ENCODE measurements at places on chromosomes 6 and 20. TPM values are rescaled to one million over a fixed set of nuclear protein-coding genes. Genes with fewer than 3 reads are reported as not detected.

RRAGD gene
- total RNA-seq, result 0.37 TPM

CLPSL2 gene
- total RNA-seq, result not detected

FOXS1 gene
- total RNA-seq, result 1.1 TPM

PI3 gene
- total RNA-seq, result not detected

NCOA5 gene
- 6.5 TPM for total RNA-seq

BTNL2 gene
- not detected for total RNA-seq

SNAI1 gene
- total RNA-seq, result 0.30 TPM

FAM83B gene
- not detected for total RNA-seq

RCAN2 gene
- total RNA-seq, result not detected

CPNE5 gene
- total RNA-seq, result 0.30 TPM

TP53TG5 gene
- not detected for total RNA-seq

NDUFAF4 gene
- total RNA-seq, result 6.8 TPM

KCNK16 gene
- not detected for total RNA-seq

RBPJL gene
- not detected for total RNA-seq

CNR1 gene
- not detected for total RNA-seq

BLCAP gene
- 43.1 TPM for total RNA-seq

ADGRB3 gene
- not detected for total RNA-seq

SIRPB2 gene
- total RNA-seq, result not detected

SMIM28 gene
- total RNA-seq, result not detected

RAD21L1 gene
- total RNA-seq, result 0.59 TPM

NEDD9 gene
- 11.9 TPM for total RNA-seq

MLN gene
- not detected for total RNA-seq

NKX2-4 gene
- not detected for total RNA-seq

COL9A3 gene
- total RNA-seq, result not detected

DNAAF9 gene
- total RNA-seq, result 18.4 TPM

SYNDIG1 gene
- 5.6 TPM for total RNA-seq

LRRN4 gene
- not detected for total RNA-seq

FOXQ1 gene
- not detected for total RNA-seq

HLA-DPA1 gene
- total RNA-seq, result not detected

CRYBG1 gene
- total RNA-seq, result 3.6 TPM

NR2E1 gene
- total RNA-seq, result not detected

EPHA7 gene
- total RNA-seq, result under 0.01 TPM

ANGPT4 gene
- not detected for total RNA-seq

IRF4 gene
- total RNA-seq, result not detected

GFOD1 gene
- 16.9 TPM for total RNA-seq

NRM gene
- 0.59 TPM for total RNA-seq

HLA-DRB1 gene
- not detected for total RNA-seq

MATN4 gene
- not detected for total RNA-seq

MED23 gene
- total RNA-seq, result 38.9 TPM

RNF182 gene
- total RNA-seq, result 0.30 TPM

ZKSCAN4 gene
- 3.8 TPM for total RNA-seq

KCNB1 gene
- not detected for total RNA-seq

B4GALT5 gene
- 78.1 TPM for total RNA-seq

EDN3 gene
- total RNA-seq, result not detected
